Karpas-422 (cell line): ENCODE measurements at places on chromosomes 5 and 9.

DNA sequence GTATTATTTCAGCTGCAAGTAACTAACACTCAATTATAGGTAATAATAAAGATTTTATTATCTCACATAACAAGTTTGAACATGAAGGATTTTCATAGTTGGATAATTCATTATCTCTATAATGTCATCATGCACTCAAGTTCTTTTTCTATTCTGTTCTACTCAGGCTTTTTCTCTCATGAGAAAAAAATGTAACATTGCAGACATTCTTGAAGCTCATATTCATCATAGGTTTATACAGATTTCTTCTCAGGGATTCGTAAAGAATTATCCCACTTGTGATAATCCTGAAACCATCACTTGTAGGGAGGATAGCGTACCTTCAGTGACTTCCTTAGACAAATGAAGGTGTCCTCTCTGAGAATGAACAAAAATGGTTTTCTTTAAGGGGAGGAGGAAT, 150.3 kb downstream of the XRCC4 start:
- DNase-seq: no peak

GRCh38 chr9:109907400-109907799, 127.4 kb downstream of the PALM2AKAP2 start:
- DNase-seq: no peak

- DNase-seq: no peak
These were observed 226.4 kb downstream of the DCP2 start for GRCh38 chr5:113202746-113203716.

DNA sequence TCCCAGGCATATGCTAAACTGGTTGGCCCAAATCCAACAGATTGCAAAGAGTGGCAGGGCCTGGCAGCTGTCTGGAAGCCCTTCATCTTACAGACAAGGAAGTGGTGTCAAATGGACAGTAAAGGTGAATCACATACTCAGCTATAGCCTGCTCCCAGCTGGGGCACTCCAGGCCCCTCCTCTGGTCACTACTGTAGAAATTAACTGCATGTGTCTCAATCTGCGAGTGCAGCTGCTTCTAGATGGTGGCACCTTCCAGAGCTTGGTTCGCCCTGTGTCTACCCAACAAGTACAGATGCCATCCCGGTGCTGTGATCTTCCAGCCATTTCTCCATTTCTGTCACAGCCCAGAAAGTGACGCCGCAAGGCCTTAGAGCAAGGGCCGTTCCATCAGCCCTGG, 50.2 kb downstream of the OTULIN start:
- DNase-seq: no peak

DNA sequence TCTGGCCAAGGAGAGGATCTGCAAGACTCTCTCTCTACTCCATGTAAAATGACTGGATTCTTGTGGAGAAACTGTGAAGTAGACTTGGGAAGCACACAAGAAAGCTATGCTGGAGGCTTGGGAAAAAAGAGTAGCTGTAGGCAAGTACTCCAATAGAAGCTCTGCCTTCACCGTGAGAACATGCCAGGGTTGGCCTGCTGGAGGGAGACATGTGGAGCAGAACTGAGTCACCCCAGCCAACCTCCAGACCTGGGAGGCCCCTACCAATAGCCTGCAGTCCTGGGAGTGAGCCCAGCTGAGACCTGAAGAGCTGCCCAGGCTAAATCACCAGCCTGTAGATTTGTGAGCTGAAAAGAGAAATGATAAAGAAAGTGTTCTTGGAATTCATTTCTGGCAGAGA, 66.6 kb downstream of the DEPDC1B start:
- no peak for DNase-seq

DNA sequence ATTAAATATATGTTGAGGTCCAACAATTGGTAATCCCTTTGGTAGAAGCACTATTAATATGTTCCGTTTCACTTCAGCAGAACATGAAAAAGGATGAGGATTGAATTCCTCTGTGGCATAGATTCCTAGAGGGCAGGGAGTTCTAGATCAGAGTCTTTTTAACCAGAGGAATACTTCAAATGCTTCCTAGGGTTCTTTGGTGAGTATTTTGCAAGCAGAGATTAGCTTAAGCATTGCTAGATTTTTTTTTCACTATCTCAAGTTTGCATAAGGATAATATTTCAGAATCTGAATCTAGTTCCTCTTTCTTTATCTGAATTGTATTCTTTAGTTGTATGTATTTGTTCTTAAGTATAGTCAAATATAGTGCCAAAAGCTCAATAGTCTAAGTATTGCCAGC, 116.6 kb upstream of the ADAMTSL1 start:
- peak; percentile 62 for DNase-seq

GRCh38 chr5:157366741-157367674, 93.0 kb upstream of the NIPAL4 start:
- peak; percentile 67 for DNase-seq

DNA sequence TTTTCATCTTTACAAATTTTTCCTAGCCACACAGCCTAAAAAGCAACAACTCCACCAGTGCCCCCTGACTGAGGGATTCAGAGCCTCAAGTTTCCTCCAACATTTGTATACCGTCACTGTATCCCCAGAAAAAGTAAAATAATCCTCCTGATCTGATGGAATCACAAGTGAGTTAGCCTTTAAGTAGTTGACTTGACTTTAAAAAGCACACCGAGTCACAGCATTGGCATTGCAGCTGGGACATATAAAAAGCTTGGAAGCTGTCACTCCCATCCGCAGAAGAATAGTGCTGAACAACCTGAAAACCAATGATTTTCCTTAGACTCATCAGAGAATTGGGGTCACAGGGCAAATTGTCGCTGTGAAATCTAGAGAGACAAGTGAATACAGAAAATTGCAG, 41.6 kb upstream of the FBN2 start:
- DNase-seq: no peak

DNA sequence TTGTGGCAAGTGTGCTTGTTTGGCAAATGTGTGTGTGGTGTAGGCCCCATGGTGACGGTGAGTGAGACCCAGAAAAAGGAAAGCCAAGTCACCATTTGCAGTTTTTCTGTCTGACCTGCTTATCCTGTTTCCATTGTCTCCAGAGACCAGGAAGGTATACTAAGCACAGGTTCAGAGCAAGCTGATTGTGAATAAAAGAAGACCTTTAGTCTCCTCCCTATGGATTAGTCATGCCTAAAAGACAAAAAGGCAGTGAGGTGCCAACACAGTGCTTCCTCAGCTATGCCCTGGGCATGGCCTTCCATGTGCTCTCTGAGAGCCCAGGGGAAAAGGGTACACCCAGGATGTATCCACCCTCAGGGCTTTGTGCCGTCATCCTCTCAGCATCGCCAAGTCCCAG, 49.2 kb upstream of the SHOC1 start:
- DNase-seq: no peak

GRCh38 chr5:154456540-154456939, 10.7 kb downstream of the SAP30L start:
- no peak for DNase-seq

GRCh38 chr5:171721464-171721863, 64.2 kb upstream of the SMIM23 start:
- no peak for DNase-seq

GRCh38 chr5:148403344-148403743, 19.6 kb downstream of the FBXO38 start:
- DNase-seq: peak; percentile 81

DNA sequence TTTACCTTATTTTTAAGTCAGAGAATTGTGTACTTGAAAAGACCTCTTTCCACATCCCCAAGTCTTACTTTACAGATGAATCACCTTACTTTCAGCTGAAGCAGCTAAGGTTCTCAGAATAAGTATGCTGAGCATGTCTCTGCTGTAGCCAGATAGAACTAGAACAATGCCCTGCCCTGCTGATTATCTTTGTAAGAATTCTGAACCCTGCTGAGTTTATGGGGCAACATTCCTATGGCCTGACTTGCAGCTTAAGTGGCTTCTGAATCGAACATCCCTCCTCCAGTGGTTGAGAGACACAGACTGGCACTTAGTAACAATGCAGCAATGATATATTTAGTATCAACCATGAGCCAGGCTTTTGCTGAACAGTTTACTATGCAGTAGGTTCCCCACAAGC, 592.0 kb upstream of the WWC1 start:
- DNase-seq: no peak

DNA sequence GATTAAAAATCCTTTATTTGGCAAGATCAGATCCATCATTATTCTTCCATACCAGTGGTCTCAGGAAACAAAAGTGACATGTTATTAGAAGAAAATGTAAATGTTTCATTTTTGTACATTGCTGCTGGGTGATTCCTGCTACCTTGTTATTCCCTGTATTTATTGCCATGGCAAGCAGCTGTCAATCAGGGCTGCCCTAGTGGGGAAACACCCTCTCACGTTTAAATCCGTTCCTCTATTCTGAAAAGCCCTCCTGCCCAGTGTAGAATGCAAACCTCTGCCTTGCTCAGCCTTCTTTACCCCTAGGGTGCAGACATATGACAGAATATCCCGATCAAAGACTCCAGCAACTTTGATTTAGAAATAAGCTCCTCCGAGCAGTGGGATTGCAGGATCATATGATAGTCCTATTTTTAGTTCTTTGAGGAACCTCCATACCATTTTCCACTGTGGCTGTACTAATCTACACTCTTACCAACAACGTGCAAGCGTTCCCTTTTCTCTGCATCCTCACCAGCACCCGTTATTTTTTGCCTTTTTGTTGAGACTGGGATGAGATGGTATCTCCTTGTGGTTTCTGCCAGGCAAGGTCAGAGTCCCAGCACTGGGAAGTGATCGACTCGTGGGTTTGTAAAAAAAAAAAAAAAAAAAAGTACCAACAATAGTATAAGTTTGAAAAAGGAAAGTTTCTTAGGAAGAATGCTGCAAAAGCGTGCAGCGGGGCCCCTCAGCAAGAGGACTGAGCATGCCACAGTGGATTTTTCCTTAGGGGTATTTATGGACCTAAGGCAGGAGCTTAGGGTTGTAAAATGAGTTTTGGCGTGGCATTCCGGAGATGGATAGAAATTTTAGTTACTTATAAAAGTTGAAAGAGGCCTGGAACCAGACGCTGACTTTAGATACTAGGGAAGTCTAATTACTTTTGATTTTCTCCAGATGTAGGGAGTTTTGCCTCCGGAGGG, 66.7 kb downstream of the HRH2 start:
- DNase-seq: no peak

DNA sequence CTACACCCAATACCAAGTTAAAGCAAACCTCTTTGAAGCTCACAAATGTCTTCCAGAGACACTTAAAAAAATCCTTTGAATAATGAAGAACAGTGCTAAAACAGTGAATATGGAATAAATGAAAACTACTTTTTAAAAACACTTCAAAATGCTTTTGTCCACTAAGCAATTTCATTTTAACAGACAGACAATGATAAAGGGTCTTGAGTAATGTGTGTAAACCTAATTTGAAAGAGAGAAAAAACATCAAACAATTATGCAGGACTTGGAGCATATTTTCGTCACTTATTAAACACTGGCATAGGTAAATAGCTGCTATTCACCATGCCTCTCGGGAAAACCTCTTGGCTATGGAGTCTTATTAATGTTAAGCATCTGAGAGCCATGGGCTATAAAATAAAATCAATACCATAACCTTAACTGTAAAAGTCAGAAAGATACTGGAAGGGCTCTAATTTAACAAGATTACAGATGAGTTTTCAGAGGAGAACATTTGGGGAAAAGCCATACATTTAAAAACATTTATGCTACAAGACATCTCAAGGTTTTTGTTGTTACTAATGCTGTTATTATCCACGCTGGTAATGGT, 177.8 kb downstream of the NFIB start:
- DNase-seq: no peak

- DNase-seq: no peak
These were observed 390.4 kb downstream of the EBF1 start for GRCh38 chr5:158709279-158709678.

DNA sequence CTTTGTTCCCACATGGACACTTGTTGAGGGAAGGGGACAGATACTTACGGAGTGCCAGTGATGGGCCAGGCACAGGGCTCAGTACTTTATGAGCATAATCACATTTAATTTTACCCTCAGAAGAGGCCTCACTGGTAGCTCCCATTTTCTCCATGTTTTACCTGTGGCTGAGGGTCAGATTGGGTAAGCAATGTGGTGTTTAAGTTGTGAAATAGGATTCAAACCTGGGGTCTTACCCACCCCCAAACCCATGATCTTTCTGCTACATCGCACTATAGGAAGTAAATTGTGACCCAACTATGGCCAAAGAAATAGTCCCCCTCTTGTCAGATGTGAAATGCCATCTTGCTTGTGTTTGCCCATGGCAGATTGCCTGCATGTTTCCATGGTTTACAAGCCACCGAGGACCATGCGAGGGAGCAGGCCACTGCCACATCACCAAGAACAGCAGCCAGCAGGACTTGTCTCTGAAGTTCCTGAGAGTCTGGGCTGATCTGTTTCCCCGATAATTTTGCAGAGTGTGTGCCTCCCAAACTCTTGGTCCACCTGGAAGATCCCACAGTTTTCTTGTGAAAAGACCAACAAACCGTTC, 95.4 kb downstream of the MACROH2A1 start:
- DNase-seq: no peak

- DNase-seq: no peak
These were observed 50.9 kb upstream of the PPP1R2B start for GRCh38 chr5:156799171-156799570.

DNA sequence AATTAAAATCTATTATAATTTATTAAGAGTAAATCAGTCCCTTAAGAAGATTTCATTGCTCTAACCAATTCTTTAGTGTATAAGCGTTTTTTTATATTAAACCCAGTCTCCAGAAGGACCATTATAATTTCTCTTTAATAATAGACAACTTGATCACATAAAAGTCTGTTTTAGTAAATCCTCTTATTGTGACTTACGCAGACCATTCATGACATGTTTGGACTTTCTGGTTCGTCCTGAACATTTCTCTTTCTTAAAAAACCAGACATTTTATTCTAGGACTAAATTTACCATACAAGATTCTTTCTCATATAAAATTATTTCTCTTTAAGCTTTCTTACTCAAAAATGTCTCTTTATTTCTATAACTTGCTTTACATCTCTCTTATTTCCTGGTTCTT, 196.2 kb upstream of the RAI14 start:
- DNase-seq: no peak

DNA sequence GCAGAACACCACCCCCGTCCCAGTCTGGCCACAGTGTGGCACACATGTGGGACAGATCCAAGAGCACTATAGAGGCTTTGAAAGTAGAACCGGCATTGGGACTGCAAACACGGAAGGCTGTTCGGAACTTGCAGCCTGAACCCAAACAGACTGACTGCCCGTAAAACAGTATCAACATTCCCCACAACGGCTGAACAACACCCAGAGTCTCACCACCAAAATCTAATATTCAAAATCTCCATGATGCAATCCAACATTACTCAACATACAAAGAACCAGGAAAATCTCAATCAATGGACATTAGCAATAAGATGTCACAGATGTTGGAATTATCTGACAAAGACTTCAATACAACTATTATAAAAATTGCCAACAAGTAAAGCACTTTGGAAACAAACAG, 82.3 kb downstream of the ROR2 start:
- DNase-seq: no peak
